AG08396 (cell line): ENCODE measurements at places on chromosomes 2 and 18.

- peak; percentile 10 for DNase-seq
These were observed 480.4 kb downstream of the PARD3B start for GRCh38 chr2:205025580-205026240.

DNA sequence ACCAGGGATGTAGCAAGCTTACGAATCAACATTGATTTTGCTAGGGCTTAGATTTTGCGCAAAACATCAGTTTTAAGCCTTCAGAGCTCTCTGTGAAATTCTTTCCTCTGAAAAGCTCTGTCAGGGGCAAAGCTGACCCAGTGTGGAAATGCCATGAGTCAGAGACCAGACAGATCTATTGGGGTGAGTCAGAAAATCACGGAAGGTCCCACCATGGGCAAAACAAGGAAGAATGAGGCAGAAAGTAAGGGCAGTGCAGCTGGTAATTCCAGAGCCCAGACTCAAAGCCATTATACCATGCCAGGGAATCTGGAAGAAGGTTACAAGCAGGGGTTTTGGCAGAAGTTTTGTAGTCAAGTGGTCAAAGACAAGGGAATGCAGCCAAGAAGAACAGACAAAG lies 256.6 kb upstream of the CTAGE1 start:
- DNase-seq: peak; percentile 64

DNA sequence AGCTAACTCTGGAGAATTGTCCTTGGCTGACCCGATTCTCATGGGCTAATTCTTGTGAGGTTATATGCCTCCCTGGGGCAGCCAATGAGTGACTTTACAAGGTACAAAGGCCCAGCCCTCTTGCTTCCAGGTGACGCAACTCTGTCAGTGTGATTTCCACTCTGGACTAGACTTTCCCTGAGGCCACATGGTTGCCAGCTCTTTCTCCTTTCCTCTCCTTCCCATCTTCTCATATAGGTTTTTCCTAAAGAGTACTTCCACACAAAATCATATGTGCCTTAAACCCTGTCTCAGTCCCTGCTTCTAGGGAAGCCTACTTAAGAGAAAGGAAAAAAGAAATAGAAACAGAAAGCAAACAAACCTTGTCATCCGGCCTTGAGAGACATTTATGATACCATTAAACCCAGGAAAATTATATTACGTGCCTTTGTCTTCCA lies 226.2 kb upstream of the ZSWIM2 start:
- no peak for DNase-seq

DNA sequence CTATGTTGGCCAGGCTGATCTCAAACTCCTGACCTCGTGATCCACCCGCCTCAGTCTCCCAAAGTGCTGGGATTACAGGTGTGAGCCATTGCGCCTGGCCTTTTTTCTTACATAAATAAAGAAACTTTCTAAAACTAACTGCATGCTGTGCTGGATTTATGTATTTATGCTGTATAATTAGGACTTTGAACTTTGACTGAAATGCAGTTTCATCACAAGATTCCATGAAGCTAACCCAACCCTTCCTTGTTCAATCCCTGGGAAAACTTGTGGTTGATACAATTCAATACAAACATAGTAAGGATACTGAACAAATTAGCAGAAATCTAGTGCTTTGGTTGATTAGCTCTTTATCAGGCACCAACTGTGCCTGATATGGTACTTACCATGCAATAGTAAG lies 20.9 kb upstream of the SLC35F5 start:
- DNase-seq: no peak

GRCh38 chr18:677145-677544 lies 19.7 kb downstream of the TYMS start:
- no peak for DNase-seq

DNA sequence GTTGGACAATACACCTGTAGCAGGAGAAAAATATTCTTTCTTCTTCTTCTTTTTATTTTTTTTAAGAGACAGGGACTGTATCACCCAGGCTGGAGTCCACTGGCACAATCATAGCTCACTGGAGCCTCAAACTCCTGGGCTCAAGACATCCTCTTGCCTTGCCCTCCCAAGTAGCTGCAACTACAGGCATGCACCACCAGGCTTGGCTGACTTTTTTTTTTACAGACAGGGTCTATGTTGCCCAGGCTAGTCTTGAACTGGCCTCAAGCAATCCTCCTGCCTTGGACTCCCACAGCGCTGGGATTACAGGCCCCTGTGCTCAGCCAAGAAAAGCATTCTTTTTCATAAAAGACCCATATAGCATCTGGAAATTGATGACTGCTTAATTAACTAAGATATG lies 17.1 kb upstream of the ARHGAP28 start:
- no peak for DNase-seq

DNA sequence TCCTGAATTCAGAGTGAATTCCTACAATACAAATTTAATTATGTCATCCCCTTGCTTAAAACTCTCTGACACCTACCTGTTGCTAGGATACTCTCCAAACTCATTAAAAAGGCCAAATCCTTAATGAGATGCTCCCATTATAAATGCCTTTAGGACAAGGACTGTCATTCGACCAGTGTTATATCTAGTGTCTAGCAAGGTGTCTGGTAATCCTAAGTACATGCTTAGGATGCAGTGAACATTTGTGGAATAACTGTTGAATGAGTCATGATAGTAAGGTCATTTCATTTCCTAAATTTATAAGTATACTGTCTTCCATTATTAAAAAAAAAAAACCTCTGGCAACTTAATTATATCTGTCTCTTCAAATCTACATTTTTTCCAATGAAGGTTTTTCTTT lies 588.9 kb upstream of the NRXN1 start:
- DNase-seq: no peak

DNA sequence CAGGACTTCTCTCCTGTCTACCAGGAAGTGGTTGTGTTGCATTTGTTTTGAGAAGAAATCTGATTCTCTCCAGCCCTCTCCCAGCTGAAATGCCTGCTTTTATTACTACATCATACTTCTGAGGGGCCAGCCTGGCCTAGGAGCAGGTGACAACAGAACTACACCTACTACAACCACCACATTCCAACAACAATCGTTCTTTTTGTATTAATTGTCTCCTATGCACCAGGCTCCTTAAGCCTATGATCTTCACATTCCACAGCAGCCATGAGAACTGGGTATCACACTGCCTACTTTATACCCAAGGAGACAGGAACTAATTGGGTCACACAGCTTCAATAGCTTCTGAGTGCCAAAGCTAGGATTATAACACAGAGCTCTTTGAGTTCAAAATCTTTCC lies 167.7 kb downstream of the TDRD15 start:
- DNase-seq: no peak

- DNase-seq: no peak
These were observed 148.8 kb upstream of the STON1 start for GRCh38 chr2:48380989-48381625.

DNA sequence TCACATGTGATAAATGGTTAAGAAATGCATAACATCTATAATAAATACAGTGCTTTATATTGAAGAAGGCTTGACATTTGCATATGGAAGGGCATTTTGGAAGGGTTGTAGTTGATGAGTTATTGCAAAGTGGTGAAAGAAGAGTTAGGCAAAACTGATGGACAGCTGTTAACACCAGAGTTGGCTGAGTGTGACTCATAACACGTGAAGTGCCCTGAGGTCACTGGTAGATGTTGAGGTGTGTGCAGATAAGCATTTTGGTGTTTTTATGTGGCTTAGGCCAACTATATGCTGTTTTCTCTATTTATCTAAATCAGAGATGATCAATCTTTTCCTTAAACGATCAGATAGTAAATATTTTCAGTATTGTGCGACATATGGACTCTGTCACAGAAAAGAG lies 154.3 kb upstream of the KCNH7 start:
- DNase-seq: no peak

GRCh38 chr2:217864963-217865772 lies 137.6 kb downstream of the TNS1 start:
- DNase-seq: no peak

GRCh38 chr2:27559228-27559627 lies 23.6 kb upstream of the ZNF512 start:
- no peak for DNase-seq

DNA sequence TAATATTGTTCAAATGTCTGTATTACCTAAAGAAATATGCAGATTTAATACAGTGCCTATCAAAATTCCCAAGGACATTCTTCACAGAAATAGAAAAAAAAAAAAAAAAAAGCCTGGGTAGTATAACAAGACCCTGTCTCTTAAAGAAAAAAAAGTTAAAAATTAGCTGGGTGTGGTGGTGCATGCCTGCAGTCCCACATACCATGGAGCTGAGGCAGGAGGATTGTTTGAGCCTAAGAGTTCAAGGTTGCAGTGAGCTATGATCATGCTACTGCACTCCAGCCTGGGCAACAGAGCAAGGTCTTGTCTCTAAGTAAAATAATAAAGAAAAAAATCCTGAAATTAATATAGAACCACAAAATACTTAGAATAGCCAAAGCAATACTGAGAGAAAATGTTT lies 51.9 kb downstream of the SLC16A14 start:
- no peak for DNase-seq

- DNase-seq: no peak
These were observed 94.0 kb upstream of the ITGA4 start for GRCh38 chr2:181363164-181363563.

GRCh38 chr18:36284671-36285295 lies 12.7 kb upstream of the FHOD3 start:
- peak; percentile 49 for DNase-seq

DNA sequence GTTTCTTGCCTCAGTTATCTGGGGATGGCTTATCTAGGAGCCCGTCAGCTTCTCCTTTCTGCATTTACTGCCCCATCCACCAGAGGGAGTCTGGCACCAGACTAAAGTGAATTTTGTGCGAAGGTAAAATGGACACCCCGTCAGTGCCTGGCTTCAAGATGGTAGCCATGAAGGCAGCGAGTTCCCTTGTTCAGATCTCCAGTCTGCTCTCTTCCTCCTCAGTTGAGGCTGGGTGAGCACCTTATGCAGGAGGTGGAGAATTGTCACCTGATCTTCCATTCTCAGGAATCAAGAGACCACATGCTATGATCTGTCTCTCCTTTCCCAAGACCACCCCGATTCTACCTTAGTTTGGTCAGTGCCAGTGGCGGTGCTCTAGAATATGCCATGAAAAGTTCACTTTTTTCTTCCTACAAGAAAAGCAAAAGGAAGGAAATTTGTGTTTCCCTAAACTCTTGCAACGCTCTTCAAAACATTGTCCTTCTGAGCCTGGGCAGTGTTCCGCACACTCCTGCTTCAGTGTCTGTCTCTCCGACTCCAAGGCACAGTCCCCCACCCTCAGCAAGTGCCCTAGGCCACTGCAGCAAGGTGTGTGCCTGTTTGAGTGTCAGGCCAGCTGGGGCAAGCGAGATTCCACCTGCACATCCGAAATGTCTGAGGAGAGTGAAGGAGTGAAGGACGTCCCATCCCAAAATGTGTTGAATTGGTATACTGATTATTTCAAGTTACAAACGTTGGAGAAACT lies 168.6 kb downstream of the SS18 start:
- DNase-seq: peak; percentile 24

GRCh38 chr2:128384956-128385355 lies 66.3 kb upstream of the HS6ST1 start:
- DNase-seq: no peak

DNA sequence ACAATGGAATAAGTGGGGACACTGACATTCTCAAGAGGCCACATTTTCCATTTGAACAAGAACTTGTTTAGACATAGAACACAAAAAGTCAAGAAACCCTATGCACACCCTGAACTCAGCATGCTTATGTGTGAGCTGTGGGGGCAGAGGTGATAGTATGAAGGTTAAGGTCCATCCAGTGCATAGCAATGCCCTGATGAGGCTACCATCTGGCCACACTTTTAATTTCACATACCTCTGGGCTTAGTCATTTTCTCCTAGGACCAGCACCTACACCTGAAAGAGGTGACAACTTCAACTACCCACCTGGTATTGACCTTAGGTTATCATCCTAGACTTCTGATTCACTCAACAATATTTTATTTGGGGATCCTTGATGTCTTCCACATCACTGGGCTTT lies 139.8 kb downstream of the PIK3C3 start:
- no peak for DNase-seq

GRCh38 chr2:1793868-1794445 lies 49.6 kb upstream of the PXDN start:
- no peak for DNase-seq

- DNase-seq: no peak
These were observed 308.9 kb downstream of the PLCL1 start for GRCh38 chr2:198113316-198113715.

- DNase-seq: no peak
These were observed 2.2 kb upstream of the PDIA6 start for GRCh38 chr2:10814571-10815331.

DNA sequence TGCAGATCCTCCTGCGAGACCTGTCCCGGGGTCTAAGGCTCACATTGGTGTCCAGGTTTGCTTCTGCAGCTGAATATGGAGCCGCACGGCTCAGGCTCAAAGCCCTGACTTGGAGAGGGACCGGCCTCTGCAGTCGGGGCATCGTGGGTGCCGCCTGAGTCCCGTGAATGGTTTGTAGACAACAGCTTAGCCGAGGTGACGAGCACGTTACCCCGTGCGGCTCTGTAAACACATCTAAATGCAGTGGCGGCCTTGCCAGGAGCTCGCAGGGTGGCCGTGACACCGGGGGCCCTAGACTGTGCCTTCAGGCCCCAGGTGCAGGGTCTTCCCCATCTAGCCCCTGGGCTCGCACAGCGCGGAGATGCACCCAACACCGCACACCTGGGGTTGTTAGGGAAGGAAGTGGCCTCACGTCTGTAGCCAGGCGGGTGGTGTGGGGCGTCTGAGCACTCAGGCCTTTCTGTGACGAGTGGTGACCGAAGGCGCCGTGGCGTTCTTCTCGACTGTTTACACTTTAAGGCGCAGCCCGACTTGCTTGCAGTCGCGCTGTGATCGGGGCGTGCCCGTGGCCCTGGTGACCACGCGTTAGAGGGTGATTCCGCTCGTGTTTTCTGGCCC lies 91.6 kb downstream of the NFATC1 start:
- no peak for DNase-seq

DNA sequence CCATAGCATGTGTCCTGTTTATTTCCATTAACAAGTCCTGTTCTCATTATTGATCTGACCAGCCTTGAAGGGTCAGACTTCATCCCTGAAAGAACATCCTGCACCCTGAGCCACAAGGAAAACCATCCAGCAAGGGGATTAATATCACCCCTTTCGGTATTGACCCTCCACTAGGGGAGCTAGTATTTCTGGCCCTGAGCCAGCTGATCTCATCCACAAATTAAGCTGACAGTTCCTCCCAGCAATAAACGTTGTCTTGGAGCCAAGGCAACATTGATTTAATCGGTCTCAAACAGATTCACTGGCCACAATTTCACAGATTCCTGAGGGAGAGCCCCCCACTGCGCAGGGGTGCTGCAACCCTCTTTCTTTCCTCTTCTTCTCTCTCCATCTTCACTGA lies 353.1 kb upstream of the FANCL start:
- no peak for DNase-seq

- DNase-seq: no peak
These were observed 42.7 kb upstream of the AFF3 start for GRCh38 chr2:100185105-100185504.

- no peak for DNase-seq
These were observed 81.8 kb upstream of the SERTAD2 start for GRCh38 chr2:64735504-64735903.

GRCh38 chr18:28716338-28716737 lies 539.4 kb upstream of the CDH2 start:
- no peak for DNase-seq
